ENCODE measurements at places on chromosomes 7 and 10. TPM values are rescaled to one million over a fixed set of nuclear protein-coding genes. Genes with fewer than 3 reads are reported as not detected.

SAP25 gene
- 3.5 TPM for polyA plus RNA-seq

TCAF2 gene
- 11.7 TPM for polyA plus RNA-seq

ATP6V0A4 gene
- not detected for polyA plus RNA-seq

TMEM213 gene
- 0.09 TPM for polyA plus RNA-seq

- no peak for DNase-seq
Measured at GRCh38 chr7:92750447-92750839, 85.9 kb downstream of the CDK6 start.

DNA sequence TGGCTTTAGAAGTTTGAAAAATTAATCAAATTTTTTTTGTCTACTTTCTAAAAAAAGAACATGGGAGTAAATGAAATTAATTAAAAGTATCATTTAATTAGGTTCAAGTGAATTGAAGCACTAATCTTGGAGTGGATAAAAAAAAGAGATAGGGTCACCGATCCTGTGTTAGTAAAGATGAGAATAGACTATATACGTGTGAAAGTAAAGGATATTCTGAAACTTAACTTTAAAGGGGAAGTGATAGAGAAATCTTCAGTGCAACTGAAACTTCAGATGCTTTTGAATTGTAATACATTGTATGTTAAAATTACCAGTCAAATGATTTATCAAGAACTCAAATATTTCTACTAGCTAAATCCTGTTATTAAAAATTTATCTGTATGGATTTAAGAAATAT lies 4.8 kb downstream of the NHLRC2 start:
- no peak for DNase-seq

DNA sequence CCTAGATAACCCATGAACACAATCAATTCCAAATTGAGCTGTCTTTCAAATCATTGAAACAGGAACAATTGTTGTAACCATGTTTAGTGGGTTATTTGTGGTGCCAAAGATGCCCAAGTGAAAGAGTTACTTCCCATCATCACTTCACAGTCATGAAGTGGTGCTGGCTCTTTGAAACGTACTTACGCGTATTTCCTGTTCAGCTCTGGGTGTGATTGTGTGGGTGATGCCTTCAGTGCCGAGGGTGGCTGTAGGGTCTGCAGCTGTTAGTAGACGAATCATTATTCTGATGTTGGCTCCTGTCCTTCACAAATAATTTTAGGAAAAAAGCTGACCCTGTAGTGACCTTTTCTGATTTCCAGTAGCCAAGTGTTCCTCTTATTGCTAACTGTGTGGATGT lies 323.1 kb upstream of the KIAA1217 start:
- no peak for DNase-seq

GRCh38 chr10:126723226-126723625 lies 52.7 kb upstream of the C10orf90 start:
- DNase-seq, result no peak

GRCh38 chr7:70356085-70356786 lies 758.0 kb downstream of the AUTS2 start:
- no peak for DNase-seq

DNA sequence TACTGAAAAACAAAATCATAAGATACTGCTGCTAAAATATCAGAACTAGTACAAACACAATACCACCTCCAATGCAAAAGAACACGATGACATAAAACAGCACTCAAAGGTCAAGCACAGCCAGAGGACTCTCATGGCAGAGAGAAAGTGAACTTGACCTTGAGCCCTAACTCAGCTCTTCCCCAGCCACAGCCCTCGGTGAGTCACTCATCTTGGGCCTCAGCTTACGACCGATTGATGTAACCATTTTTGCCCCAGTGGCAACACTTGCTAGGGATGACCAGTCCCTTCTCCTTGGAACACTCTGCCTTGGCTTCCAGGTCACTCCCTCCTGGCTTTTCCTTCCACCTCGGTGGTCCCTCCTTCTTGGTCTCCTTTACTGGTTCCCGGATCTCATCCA lies 77.8 kb downstream of the JAZF1 start:
- no peak for DNase-seq

DNA sequence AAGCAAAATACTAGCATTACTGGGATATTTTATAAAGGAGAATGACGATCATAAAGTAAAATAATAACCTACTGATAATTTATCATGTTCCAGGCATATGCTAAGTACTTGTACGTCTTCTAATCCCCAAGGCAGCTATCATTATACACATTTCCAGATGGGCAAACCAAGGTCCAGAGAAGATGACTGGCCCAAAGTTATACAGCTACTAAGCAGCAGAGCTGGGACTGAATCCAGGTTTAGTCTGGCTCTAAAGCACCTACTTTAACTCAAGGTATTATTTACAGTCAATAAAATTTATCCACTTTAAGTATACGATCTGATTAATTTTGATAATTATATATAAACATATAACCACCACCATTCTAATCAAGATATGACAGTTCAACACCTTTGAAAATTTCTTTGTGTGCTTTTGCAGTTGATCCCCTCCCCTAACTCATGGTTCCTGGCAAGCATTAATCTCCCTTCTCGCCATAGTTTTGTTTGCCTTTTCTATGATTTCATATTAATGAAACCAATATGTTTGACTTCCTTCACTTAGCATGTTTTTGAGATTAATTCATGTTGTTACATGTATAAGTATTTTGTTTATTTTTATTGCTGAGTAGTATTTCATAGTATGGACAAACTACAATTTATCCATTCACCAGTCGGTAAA lies 126.7 kb downstream of the CPEB3 start:
- peak; percentile 58 for DNase-seq

DNA sequence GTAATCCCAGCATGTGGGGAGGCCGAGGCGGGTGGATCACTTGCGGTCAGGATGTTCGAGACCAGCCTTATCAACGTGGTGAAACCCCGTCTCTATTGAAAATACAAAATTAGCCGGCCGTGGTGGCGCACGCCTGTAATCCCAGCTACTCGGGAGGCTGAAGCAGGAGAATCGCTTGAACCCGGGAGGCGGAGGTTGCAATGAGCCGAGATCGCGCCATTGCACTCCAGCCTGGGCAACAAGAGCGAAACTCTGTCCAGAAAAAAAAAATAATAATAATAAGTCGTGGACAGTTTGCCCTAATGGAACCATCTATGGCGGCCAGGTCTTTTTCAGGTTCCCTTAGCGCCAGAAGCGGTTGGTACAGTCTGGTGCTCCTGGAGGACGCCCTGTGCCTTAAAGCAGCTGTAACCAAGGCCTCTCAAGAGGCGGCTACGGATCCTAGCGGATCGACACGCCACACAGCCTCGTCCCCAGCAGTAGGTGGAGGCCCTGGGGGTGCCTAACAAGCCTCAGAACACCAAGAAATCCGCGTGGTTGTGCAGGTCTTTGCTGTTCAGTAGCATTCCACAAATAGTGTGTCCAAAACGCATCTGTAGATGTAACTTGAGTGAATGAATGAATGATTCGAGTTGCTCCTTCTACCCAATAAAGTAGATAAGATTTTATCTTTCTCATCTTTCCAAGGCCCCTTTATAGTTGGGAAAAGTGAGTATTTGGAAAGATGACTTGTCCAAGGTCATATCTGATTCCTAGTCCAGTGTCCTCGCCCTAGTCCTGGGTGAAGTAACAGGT lies 982 bp downstream of the PGAM1 start:
- DNase-seq, result no peak

DNA sequence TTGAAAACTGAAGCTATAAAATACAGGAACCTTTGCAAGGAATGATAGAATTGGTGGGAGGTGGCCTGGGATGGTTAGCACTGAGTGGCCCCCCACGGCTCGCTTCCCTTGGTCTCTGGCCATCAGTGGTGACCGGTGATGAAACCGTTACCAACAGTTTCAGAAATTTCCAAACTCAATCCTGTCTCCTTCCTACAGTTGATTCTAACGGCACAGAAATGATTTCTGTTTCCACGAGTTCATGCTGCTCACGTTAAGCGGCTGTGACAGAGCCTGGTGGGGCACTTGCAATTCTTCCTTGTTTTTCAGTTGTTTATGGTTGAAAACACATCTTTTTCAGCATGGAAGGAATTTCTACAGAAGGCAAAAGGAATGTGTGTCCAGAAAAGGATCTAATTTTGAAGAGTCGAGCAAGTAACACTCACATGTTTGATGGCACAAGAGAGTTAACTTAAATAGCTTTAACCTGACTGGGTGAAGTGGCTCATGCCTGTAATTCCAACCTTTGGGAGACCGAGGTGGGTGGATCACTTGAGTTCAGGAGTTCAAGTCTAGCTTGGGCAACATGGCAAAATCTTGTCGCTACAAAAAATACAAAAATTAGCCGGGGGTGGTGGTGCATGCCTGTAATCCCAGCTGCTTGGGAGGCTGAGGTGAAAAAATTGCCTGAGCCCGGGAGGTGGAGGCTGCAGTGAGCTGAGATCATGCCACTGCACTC lies 100.1 kb downstream of the DNAJB6 start:
- DNase-seq, result no peak

DNA sequence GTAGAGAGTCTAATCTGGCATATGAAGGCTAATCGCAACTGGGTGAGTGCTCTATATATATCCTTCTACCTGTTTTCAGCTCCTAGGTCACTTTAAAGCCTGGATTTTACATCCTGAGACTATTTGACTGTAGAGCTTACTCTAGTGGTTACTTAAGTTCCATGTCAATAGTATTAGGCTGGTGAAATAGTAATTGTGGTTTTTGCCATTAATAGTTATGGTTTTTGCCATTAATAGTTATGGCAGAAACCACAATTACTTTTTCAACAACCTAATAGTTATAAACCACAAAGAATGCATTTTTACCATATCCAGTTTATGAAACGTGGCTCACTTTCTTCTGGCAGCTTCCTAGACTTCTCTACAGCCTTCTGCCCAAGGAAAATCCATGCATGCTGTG lies 263.1 kb upstream of the KIAA1217 start:
- DNase-seq, result no peak

- no peak for DNase-seq
Measured at GRCh38 chr7:74441801-74442200, 11.9 kb upstream of the GTF2IRD1 start.

- no peak for DNase-seq
Measured at GRCh38 chr7:93757426-93757825, 133.1 kb downstream of the TFPI2 start.
